MV-4-11 (cell line): ENCODE measurements at places on chromosomes 1 and 21.

GRCh38 chr1:108106775-108107174, 93.4 kb downstream of the SLC25A24 start:
- no peak for DNase-seq

DNA sequence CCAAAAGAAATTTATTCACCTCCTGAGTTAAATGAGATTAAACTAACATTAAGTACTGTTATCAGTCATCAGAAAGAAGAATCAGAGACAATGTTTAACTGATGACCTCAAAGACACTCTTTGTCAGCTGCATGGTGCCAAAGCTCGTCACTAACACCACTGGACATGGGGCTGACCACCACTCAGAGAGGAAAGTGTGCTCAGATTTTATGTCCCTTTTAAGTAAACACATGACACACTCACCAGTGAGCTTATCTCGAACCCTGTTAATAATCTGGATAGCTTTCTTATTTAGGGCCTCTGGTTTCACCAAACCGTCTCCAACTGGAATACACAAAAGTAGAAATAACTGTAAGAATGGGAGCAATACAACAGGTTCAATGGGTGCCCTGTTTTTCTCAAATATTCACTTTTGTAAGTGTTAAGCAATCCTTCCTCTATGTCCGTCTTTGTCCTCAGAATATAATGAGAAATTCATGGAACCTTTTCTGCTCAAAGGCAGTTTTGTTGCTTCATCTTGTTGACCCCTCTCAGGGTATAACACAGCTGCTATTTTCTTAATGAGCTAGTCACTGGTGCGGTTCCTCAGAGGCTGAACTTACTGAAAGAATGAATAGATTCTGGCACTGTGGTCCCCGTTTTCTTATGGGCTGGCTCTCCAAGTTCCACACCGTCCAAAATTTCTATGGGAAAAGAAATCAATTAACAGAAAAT, 9.5 kb upstream of the EXOSC10 start:
- no peak for DNase-seq

DNA sequence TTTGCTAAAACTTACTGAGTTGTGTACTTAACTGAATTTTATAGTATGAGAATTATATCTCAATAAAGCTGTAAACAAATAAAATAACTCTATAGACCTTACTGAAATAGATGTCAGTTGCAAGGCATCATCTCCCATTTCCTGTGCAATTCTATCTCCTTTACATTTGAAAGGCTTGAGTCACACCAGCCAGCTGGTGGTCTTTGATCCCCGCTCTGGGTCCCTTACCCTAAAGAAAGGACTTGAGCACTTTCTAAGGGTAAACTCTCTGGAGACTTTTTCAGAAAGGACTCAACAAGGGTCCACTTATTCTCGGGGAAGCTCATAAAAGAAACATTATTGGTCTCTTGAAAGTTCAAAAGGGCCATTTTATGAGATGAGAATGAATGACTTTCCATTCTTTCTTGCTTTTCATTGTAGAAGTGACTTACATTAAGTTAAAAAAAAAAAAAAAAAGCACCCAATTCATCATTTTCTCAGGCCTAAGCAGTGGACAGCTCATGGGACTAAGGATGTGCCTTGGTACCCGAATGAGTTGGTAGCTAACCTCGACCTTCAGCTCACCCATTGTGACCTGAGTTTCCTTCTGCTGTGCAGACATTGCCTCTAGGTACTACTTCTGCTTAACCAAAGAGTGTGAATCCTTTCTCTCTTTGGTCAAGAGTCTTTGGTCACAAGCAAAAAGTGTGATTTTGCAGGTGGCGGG, 147.0 kb upstream of the COA6 start:
- DNase-seq, result no peak

GRCh38 chr1:56216218-56216617, 363.1 kb downstream of the PLPP3 start:
- no peak for DNase-seq

GRCh38 chr21:34779860-34780259, 111.1 kb downstream of the CLIC6 start:
- DNase-seq, result peak; percentile 18

DNA sequence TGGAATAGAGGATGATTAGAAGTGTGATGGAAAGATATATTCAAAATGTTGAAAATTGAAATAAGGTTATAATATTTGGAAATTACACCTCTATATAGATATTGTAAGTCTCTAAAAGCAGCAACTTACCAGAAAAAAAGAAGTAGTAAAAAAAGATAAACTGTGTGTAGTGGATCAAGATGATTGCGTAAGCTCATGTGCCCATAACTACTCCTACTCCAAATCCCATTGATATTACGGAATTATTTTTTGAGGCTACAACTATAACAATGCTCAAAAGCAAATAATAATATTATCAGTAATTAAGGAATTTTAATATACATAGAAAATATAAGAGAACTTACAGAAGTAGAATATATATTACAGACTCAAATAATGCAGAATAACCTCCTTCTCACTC, 33.6 kb downstream of the CATSPERE start:
- DNase-seq, result no peak
